ENCODE measurements at places on chromosomes 2 and 18.

DNA sequence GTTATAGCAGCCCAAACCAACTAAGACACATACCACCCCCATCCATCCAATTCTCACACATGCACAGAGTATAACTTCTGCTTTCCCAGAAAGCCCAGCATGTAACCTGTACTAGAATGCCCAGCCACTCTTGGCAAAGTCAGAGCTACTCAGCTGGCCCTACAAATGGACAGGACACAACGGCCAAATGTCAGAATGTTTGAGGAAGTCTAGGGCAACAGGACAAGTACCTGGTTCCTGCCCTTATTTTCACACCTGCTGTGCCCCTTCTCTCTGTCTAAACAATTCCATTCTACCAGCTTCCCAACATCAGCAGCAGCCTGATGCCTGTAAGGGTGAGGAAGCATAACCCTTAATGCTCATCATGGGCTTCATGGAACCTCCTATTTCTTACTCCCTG is 15.1 kb upstream of the BZW1 start:
- no peak for DNase-seq

- no peak for DNase-seq
Measured at GRCh38 chr2:108612514-108613183, 78.4 kb downstream of the LIMS1 start.

DNA sequence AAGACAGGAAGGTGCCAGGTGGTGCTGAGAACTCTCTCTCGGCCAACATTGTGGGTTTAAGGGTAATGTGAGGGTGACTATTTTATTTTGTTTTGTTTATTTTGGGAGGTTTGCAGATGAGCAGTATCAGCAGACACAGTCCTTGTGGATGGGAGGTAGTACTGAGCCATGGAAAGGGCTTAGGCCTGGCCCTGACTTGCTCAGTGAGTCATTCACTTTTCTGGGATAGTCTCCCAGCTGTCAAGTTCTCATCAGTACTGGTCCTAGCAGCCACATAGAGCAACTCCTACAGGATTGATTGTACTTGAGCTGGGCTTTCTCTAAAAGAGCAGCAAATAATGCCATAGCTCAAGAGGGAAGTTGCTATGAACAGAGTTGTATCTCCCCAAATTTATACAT is 175.2 kb downstream of the LOXHD1 start:
- no peak for DNase-seq

- DNase-seq, result no peak
Measured at GRCh38 chr2:99550368-99550767, 60.6 kb upstream of the REV1 start.

DNA sequence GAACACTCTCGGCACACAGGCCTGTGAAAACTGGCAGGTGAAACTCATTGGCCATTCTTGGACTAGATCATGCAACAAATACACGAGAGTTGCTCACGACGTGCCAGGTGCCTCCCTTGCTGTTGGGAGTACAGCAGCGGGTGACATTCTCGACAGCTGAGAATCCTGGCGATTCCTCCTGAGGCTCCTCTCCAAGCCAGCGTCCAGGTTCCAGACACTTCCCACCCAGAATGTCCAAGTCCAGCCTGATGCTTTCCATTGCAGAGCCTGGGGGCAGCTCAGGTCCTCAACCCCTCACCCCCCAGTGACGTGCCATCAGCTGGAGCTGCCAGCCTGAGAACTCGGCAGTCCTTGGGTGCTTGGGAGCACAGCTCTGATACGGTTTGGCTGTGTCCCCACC is 124.2 kb downstream of the PXDN start:
- no peak for DNase-seq

- DNase-seq, result no peak
Measured at GRCh38 chr2:165743442-165743841, 50.6 kb downstream of the GALNT3 start.

DNA sequence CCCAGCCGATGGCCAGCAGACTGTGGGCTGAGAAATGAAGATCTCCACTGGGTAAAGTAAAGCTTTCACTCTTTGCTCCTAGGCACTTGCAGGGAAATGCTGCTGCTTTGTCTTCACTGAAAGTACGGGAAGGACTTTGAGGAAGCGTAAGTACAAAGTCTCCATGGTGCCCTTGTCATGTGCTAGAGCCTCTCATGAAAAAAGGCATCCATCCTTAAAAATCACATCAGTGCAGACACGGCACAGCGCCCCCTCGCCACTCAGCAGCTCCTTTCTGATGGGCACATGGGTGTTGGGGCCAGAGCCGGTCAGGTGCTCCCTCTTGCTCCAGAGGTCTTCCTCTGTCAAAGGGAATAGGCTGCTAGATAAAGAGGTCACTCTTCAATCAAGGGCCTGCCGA is 109.0 kb upstream of the STPG4 start:
- DNase-seq, result no peak

- no peak for DNase-seq
Measured at GRCh38 chr2:144747571-144747970, 227.7 kb upstream of the ZEB2 start.

Measured in occipital lobe (tissue), 3 donors.